ENCODE measurements at places on chromosomes 5 and 9.

- no peak for DNase-seq
Measured at GRCh38 chr9:134328841-134329575, 2.8 kb downstream of the RXRA start.

DNA sequence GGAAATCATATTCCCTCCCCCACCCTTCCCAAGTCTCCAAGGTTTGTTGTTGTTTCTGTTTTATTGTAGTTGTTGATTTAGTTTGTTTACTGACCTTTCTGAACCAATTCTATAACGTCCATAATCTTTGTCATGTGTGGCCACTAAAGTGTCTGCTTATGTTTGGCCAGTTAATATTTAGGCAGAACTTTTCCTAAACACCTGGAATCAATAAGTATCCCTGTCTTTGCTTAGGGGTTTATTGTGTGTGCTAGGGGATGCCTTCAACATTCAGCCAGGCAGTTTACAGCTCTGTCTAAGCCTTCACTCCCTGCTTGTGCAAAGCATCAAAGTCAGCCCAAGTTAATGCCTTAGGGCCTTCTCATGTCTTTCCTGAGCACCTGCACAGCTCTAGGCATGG lies 16.9 kb upstream of the LECT2 start:
- DNase-seq, result no peak

DNA sequence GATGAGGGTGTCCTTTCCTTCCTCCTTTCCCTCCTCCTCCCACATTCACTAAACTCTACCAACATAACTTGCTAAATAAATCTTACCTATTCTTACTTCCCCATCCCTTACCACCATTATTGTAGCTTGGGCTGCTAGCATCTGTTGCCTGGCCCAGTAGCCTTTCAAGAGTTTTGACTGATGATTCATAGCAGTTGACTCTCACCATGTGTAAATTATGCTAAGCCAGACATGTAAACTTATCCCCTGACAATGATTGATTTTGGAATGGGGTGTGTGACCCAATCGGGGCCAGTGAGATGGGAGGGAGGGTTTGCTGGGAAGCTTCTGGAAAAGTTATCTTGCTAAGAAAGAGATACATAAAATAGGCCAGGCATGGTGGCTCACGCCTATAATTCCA lies 161.8 kb upstream of the SPRY4 start:
- no peak for DNase-seq

- DNase-seq, result no peak
Measured at GRCh38 chr5:145362266-145362665, 472.9 kb downstream of the PRELID2 start.

DNA sequence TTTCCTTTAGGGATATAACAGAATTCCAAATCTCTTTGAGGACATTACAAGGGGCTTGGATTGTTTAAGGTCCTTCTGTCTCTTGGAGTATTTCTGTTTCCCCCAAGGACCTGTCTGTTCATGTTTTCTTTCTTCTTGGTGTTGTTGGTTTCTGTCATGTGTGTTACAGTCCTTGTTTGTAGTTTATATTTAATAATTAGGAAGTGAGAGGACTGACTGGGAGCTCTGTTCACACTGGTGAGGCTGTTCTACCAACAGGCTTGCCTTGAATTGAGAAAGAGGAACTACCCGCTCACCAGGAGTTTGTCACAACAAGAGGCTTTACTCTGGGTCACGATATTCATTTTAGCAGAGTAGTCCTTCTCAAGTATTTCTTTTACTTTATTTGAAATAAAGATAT lies 119.2 kb upstream of the SV2C start:
- DNase-seq, result no peak

DNA sequence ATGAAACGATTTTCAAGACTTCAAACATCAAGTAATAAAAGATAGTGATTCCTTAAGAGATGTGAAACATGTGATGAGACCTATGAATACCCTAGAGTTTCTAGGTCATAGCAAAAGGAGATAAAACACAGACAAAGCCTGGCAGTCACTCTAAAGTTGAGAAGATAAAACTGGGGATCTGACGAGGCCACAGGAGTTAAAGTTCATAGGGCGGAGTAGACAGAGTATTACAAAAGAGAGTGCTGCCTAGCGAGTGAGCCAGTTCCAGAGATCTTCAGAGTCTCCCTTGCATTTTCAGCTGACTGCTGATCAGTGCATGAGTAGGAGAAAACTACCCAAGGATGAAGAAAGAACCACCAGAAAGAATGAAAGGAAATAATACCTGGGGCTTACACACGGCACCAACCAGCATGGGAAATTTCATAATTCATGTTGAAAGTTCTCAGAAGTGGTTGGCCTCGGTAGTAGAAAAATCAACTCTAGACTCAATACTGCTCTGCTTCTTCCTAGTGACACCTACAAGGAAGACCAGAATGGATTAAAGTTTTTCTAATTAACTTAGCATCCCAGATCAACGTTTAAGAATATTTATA lies 30.4 kb downstream of the FBXO4 start:
- no peak for DNase-seq

DNA sequence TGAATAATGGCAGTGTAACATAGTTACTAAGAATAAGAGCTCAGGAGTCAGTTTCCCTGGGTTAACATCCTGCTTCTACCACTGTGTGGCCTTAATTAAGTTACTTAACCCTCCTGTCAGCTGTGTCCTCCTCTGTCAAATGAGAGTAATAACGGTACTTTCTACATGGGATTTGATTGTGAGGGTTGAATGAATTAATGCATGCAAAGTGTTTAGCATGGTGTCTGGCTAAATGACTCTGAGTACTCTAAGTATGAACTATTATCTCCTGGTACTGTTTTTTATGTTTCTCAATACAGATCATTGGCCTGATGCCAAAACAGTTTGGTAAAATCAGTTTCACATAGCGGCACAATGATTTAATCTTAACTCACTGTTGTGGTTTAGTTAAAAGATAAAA lies 19.6 kb downstream of the ZNF131 start:
- DNase-seq, result no peak

DNA sequence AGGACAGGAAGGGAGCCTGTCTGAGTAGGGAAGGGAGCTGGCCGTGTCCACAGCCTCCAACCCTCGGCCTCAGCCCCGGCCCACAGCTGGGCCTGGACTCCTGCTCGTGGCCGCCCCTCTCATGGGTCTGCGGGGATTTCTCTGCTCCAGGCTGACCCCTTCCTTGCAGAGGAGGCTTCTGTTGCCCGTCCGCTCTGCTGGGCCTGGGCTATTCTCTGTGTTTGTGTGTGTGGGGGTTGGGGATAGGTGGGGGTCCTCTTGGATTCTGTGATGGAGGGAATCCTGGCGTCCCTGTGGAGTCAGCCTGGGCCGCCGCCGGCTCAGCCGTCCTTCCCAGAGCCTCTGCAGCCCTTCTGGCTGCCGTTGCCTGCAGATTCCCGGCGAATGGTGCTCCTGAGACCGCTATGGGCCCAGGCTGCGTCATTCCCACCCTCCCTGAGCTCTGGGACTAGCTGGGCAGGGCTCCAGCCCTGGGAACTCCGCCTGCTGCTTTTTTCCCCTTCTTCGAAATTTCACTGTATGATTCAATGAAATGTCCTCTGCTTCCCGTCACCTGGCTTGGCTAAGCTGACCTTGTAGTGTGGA lies 64.2 kb downstream of the FGF18 start:
- DNase-seq, result no peak

DNA sequence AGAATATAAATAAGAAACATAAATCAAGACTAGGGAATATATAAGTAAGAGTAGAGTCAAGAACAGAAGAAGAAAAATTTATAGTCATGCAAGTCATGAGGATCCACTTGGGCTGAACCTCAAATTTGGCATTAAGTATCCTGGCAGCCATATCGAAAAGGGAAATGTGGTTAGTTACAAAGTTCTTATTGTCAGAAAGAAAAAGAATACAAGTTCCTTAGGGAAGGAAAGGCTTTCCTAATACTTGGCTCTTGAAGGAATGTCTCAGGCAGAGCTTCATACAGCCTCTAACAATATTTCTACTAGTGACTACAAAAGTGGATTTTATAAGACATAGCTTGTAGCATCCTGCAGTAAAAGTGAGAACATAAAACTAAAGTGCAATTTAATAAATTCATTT lies 45.4 kb downstream of the TMEM252 start:
- no peak for DNase-seq

DNA sequence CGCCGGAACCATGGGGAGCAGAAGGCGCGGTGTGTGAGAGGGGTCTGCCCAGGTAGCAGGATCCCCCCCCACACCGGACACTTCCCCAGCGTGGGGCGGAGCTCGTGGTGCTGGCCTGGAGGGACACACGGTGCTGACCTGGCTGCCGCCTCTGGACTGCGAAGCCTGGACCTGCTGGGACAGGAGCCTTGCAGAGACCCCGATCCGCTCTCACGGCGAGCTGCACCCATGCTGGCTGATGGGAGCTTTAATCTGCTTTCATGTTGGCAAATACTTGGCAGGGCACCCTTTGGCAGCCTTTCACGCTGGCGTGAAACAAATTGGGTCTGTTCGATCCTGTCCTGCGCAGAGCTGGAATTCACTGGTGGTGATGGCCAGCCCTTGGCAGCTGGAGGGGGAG lies 7.4 kb downstream of the NKD2 start:
- DNase-seq, result no peak

DNA sequence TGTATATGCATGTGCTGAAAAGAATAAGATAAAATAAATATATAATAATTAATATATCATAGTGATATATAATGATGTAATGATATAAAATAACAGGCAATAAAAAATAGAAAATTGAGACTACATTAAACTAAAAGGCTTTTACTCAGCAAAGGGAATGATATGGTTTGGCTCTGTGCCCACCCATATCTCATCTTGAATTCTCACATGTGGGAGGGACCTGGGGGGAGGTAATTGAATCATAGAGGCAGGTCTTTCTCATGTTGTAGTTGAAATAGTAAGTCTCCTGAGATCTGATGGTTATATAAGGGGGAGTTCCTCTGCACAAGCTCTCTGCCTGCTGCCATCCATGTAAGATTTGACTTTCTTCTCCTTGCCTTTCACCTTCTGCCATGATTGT lies 1550.9 kb upstream of the CDH6 start:
- no peak for DNase-seq

GRCh38 chr5:143694357-143694756 lies 117.6 kb upstream of the HMHB1 start:
- no peak for DNase-seq

GRCh38 chr5:103800741-103801495 lies 238.3 kb upstream of the NUDT12 start:
- no peak for DNase-seq

GRCh38 chr9:113584428-113585084 lies 121.0 kb downstream of the RGS3 start:
- DNase-seq, result no peak

DNA sequence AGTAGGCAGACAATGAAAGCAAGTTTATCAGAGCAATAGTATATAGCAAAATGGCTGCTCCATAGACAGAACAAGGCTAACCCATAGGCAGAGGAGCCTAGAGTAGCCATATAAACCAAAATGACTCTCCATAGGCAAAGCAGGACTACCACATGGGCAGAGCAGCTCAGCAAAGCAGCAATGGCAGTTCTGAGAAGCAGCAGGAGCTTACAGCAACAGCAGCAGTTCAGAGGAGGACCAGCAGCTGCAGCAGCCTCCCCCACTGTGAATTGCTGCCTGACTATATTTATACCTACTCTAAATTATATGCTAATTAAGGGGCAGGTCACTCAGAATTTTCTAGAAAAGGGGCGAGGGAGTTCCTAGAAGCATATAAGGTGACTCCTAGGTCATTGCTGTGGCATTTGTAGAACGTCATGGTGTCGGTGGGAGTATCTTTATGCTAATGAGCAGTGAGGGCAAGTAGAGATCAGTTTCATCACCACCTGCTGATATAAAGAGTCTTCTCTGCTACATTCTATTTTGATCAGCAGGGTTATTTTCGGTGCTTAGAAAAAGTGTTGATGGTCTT lies 1115.5 kb downstream of the DTWD2 start:
- no peak for DNase-seq

DNA sequence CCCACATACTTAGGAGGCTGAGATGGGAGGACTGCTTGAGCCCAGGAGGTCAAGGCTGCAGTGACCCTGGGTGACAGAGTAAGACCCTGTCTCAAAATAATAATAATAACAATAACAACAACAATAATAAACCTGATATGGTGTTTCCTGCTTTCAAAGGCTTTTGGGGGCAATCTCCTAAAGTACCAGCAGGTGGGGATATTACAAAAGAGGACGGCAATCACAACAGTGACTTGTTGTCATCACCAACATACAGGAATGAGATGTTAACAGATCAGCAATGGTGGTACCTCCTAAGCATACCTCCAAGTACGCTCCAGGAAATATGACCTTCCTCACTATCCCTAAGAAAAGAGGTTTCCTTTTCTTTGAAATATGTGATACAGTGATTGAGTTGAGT lies 91.1 kb upstream of the RNF180 start:
- DNase-seq, result no peak

- DNase-seq, result no peak
Measured at GRCh38 chr9:35114840-35115628, 628 bp downstream of the ATOSB start.

- no peak for DNase-seq
Measured at GRCh38 chr5:73822989-73823339, 197.0 kb downstream of the ARHGEF28 start.

- no peak for DNase-seq
Measured at GRCh38 chr9:4750023-4750673, 9.1 kb upstream of the AK3 start.

DNA sequence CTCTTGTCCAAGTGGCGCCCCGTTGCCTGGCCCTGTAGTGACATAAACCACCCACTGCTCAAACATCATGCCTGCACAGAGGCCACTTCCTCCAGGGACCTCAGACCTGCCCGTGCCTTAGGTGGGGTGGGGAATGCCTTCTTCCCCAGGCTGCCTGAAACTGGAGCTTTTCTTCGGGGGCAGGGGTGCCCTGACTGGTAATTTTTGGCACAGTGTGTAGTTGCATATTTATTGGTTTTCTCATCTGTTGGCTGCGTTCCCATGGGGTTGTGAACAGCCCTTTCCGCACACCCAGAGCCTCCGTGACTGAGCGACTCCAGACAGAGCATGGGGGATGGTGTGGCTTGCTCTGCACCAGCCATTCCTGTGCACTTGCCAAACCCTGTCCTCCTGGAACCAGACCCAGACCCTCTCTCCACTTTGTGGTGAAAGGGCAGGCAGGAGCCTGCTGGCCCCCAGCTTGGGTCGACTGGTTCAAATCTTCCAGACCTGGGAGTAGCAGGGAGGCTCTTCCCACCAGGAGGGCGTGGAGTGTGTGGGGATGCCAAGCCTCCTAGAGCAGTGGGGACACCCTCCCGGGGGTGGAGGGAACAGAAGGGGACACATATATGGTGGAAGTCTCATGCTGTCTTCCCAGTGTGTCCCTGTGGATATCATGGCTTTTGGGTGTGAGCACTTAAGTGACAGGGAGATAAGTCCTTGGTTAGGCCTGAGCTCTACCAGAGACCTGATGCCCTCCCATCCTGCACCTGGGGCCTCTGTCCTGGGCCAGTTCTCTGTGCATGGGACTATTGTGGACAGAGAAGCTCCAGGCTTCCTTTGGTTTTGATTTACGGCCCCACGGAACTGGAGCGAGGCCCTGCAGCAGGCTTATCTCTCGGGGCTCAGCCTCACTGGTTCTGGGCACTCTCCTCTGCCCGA lies 39.6 kb downstream of the WNK2 start:
- no peak for DNase-seq

- no peak for DNase-seq
Measured at GRCh38 chr5:56175021-56175420, 58.1 kb downstream of the ANKRD55 start.

- no peak for DNase-seq
Measured at GRCh38 chr9:18397076-18397475, 76.9 kb upstream of the ADAMTSL1 start.

GRCh38 chr5:177447611-177448243 lies 1.1 kb downstream of the PRR7 start:
- no peak for DNase-seq

GRCh38 chr9:123483191-123483803 lies 127.3 kb downstream of the CRB2 start:
- DNase-seq, result no peak

- no peak for DNase-seq
Measured at GRCh38 chr9:115289757-115290208, 171.8 kb upstream of the TNC start.
